ENCODE measurements at places on chromosomes 5 and 9.

GRCh38 chr5:151115272-151115905 is 34.6 kb upstream of the TNIP1 start:
- no peak for DNase-seq

- no peak for DNase-seq
Measured at GRCh38 chr9:114246558-114246957, 76.3 kb upstream of the ORM1 start.

- DNase-seq: no peak
Measured at GRCh38 chr5:133552925-133553525, 59.3 kb downstream of the FSTL4 start.

DNA sequence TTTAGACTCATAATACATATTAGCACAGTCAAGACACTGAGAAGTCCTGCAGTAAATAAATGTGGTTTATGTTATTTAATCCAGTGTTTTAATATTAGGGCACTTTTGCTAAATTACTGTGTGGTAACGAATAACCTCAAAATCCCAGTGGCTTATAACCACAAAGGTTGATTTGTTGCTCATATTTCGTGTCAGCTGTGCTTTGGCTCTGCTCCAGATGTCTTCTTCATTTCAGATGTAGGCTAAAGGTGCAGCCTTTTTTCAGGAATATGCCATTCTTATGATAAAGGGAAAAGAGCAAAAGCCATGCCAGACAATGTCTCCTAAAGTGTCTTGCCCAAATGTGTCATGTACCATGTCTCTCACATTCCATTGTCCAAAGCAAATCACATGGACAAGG is 144.8 kb downstream of the BRINP1 start:
- DNase-seq: no peak

GRCh38 chr9:112162621-112163413 is 12.3 kb downstream of the SUSD1 start:
- no peak for DNase-seq

DNA sequence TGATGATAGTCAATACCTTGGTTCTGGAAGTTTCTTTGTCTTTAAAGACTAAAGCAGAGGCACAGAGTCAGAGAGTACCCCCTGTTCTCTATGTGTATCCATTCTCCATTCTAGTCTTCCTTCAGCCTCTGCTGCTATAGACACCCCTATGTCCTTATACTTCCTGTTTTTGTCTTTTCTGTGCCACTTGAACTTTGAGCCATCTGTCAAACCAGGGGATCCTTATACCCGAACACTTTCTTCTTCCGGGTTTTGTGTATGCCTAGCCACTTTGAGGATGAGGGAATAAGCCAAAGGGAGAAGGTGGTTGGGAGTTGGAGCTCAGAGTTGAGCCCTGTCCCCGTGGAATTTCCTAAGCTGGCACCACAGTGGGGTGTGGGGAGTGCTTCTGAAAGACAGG is 61.1 kb upstream of the IL6ST start:
- no peak for DNase-seq

- DNase-seq: no peak
Measured at GRCh38 chr9:26754509-26755164, 138.0 kb downstream of the CAAP1 start.

DNA sequence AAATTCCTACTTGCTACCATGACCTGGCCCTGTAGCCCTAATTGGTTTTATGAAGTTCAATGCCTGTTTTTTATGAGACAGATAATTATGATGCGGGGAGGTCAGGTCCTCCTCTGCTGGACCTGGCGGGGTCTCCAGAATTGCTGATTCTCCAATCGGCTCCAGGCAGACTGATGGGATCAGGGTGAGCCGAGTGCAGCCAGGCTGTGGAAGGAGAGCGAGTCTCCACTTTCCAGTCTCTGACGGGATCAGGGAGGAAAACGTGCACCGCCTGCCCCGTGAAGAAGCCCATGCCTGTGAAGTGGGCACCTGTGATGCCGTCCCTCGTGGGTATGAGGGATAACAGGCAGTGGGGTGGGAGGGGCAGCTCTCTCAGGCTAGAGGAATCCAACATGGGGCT is 71.5 kb upstream of the HSPA9 start:
- DNase-seq: no peak

DNA sequence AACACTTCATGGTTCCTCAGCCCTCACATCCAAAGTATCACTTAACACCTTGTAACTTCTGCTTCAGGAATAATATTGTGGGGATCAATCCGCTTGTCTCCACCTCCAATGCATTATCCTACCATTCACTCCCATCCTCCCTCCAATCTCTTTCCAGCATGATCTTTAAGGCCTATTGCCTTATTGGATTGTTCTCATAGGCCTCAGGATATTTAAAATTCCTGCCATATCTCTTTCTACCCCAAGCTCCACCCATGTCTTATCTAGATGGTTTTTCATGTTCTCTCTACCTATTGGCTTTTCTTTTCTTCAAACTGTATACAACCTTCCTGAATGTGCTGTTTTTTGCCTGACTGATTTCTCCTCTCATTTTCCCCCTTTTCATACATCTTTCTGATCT is 7.2 kb downstream of the KDM4C start:
- DNase-seq: no peak

- DNase-seq: no peak
Measured at GRCh38 chr5:83877911-83878706, 157.5 kb upstream of the HAPLN1 start.

Measured in DMS 273 treated with DMSO at 0.1 percent for 48 hours (cell line).